Activated T-cell treated with anti-CD3 and anti-CD28 coated beads, Interleukin-2, amount 50 U/mL, for 24 hours (primary cell): ENCODE measurements at places on chromosomes 2 and 18.

GRCh38 chr2:238987352-238987981, 139.6 kb downstream of the TWIST2 start:
- peaks cover 18% of the 10 kb centered on the region for H3K27me3 ChIP-seq
- no peak overlapping the region for H3K27ac ChIP-seq
- no peaks in the 10 kb centered on the region for H3K36me3 ChIP-seq
- no peak for DNase-seq
- H3K4me3 ChIP-seq, result no peak overlapping the region

GRCh38 chr18:24959051-24959476, 392.9 kb downstream of the ZNF521 start:
- no peak overlapping the region for H3K27ac ChIP-seq
- no peak for DNase-seq
- H3K4me1 ChIP-seq, result no peaks in the 10 kb centered on the region
- no peaks in the 10 kb centered on the region for H3K36me3 ChIP-seq
- H3K4me3 ChIP-seq, result no peak overlapping the region

DNA sequence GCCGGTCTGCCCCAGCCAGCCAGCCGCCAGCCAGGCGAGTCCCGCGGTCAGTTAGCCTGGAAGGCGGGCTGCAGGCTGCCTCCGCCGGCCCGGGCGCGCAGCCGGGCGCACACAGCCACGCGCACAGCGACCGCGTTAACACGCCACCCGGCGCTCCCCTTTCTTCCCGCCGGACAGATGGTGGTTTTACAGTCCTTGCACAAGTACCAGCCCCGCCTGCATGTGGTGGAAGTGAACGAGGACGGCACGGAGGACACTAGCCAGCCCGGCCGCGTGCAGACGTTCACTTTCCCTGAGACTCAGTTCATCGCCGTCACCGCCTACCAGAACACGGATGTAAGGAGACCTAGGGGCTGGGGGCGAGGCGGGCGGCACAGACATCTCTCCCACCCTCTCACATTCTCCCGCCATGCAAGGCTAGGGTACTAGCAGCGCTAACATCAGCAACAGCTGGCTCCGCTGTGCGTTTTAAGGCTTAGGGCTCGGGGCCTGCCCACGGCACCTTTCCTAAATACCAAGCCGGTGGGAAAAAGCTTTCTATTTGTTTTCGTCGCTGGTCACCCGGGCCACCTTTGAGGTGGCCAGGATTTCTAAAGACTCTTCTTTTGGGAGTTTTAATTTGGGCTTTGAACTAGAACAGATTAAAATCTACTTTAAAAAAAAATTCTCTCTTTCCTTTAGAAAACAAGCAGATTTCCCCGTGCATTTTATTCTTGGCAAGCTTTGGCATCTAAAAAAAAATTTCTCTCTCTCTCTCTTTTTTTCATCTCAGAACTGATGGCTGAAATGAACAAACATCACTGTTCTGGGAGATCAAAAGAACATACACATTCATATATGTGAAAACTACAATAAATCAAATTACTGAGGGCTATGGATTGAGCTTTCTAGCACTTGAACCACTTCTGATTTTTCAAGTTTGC, 2.9 kb downstream of the TBR1 start:
- H3K27ac ChIP-seq, result peak overlapping the region; percentile 58
- peaks cover 95% of the 10 kb centered on the region for H3K27me3 ChIP-seq
- H3K36me3 ChIP-seq, result no peaks in the 10 kb centered on the region
- peak overlapping the region; percentile 62 for H3K4me3 ChIP-seq
- DNase-seq, result peak; percentile 39

GRCh38 chr2:134897932-134898331, 20.7 kb upstream of the CCNT2 start:
- no peak overlapping the region for H3K4me3 ChIP-seq
- no peaks in the 10 kb centered on the region for H3K4me1 ChIP-seq
- no peak for DNase-seq
- peaks cover 5% of the 10 kb centered on the region for H3K27me3 ChIP-seq
- no peaks in the 10 kb centered on the region for H3K36me3 ChIP-seq

GRCh38 chr18:37582261-37582660, 16.7 kb upstream of the CELF4 start:
- peaks cover 14% of the 10 kb centered on the region for H3K27me3 ChIP-seq
- H3K4me3 ChIP-seq, result no peak overlapping the region
- H3K27ac ChIP-seq, result no peak overlapping the region
- no peak for DNase-seq

DNA sequence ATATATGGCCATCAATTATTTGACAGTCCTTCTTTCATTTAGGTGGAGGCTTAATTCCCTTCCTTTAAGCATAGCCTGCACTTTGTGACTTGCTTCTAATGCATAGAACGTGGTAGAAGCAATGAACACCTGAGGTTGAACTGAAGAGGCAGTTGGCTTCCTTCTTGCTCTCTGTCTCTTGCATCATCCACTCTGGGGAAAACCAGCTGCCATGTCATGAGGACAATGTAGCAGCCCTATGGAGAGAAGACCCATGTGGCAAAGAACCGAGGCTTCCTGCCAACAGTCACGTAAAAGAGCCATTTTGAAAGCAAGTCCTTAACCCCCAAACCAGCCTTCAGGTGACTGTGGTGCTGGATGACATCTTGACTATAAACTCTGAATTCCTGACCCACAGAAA, 46.8 kb downstream of the ATOH8 start:
- no peak for DNase-seq
- peaks cover 14% of the 10 kb centered on the region for H3K4me1 ChIP-seq
- H3K27ac ChIP-seq, result no peak overlapping the region
- no peaks in the 10 kb centered on the region for H3K36me3 ChIP-seq

DNA sequence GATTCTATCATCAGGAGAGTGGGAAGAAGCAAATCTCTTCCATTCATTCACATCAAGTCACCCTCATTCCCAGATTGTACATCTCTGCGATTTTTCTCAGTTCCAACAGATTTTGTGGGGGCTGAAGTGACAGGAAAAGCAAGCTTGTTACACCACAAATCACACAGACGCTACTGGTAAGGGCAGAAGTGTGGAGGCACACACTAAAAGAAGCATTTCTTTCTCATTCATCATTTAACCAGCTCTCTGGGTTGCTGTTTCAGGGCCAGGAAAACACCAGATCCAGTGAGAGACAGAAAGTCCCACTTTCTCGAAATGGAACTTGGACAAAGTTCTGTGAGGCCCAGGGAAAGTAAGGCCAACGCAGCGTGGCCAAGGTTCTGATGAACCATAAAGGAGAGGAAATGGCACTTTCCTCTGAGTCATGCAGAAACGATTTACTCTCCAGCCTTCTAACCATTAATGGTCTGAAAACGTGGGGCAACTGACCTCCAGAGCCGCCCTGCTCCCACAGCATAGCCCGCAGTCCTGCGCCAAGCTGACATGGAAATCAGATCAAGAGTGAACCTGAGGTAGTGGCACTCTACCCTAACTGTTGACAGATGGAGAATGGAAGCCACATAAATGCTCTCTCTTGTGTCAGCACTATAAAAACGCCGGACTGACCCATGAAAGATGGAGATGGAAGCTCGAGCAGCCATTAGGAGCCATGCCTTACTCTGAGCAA, 191.0 kb downstream of the C1D start:
- DNase-seq, result no peak
- H3K27me3 ChIP-seq, result peaks cover 23% of the 10 kb centered on the region
- H3K27ac ChIP-seq, result no peak overlapping the region

DNA sequence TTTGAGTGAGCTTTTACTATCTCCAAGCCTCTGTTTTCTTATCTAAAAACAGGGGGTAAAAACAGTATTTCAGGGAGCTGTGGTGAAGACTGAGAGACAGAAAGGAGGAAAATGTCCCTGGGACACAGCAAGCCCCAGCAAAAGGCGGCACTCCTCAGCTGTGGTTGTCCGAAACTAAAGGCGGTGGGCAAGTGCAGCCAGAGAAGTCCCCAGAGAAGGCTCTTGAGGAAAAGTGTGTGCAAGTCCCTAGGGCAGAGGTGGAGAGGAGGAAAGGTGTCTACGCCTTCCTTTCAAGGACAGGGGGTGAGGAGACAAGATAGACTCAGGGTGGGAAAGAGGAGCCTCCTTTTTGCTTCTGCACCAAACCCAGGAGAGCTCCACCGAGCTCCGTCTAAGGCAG, 45.5 kb downstream of the CYP27C1 start:
- no peaks in the 10 kb centered on the region for H3K36me3 ChIP-seq
- H3K27ac ChIP-seq, result no peak overlapping the region
- H3K4me1 ChIP-seq, result no peaks in the 10 kb centered on the region
- DNase-seq, result no peak
- no peak overlapping the region for H3K4me3 ChIP-seq

DNA sequence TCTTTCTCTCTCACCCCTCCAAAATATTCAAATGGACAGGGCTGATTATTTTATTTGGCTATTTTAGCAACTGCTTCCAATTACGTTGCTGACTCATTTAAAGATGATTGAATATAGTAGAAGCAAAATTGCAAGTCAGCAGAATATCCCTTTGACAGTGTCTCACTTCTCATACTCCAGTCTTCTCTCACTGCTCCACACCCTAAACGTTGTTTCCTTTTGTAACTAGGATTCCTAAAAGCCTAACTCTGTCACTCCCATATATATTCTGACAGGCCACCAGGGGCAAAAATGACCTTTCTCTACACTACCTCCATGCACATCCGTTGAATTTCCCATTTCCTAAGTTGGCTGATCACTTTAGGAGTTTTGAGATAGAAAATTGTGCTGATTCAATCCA, 351.1 kb downstream of the RND3 start:
- no peaks in the 10 kb centered on the region for H3K36me3 ChIP-seq
- no peaks in the 10 kb centered on the region for H3K27me3 ChIP-seq
- no peaks in the 10 kb centered on the region for H3K4me1 ChIP-seq

DNA sequence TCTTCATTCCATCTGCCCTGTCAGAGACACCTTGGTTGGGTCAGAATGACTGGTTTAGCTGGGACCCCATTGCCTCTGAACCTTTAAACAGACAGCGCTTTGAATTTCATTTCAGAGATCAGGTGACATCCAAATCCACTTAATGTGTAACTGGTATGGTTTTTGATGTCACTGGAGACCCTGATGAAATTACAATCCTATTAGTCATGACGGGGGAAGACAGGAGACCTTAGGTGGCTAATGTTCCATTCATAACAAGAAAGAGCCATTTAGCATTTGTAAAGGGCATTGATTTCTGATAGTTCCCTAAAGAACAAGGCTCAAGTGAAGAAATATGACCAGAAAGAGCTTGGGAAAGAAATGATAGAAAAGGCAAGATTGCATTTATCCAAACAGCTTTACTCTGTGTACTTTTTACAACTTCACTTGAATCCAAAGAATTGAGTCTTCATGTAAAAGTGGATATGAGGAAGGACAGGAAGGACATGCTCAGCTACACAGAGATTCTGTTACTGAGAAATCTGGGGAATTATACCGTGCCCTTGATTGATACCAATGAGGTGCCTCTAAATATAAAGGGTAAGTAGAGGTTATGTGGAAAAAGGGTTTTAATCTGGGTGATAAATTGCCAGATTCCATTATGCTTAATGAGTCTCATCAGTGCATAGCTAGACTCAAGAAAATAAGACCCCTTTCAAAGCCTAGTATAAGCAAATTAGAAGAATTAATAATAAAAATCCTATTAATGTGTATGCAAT, 198.2 kb downstream of the NCKAP5 start:
- H3K4me3 ChIP-seq, result no peak overlapping the region
- no peaks in the 10 kb centered on the region for H3K4me1 ChIP-seq

GRCh38 chr2:213644926-213645325, 360.7 kb downstream of the SPAG16 start:
- no peaks in the 10 kb centered on the region for H3K36me3 ChIP-seq
- no peak overlapping the region for H3K27ac ChIP-seq

- no peaks in the 10 kb centered on the region for H3K36me3 ChIP-seq
- no peak overlapping the region for H3K4me3 ChIP-seq
- peaks cover 24% of the 10 kb centered on the region for H3K4me1 ChIP-seq
- no peak overlapping the region for H3K27ac ChIP-seq
- no peak for DNase-seq
Measured at GRCh38 chr18:58562999-58563667, 65.8 kb downstream of the ALPK2 start.

DNA sequence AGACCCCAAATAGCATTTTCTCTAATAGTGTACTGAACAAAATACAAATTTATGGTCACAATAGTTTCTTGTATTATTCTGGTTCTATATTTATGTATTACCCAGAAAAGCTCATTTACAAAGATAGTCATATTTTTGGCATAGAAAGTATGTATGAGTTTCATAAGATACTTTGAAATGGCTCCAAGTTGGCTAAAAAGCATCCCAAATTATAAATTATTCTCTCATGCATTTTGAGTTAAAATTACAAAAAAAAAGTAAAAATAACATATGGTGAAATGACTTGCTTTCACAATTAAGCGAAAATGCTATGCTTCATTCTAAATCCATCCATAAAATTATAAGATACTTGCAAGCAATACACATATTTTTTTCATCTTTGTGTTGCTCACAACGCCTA, 530.7 kb downstream of the ZNF804A start:
- H3K4me1 ChIP-seq, result no peaks in the 10 kb centered on the region
- no peak overlapping the region for H3K27ac ChIP-seq
- H3K4me3 ChIP-seq, result no peak overlapping the region
- no peaks in the 10 kb centered on the region for H3K36me3 ChIP-seq
- DNase-seq, result no peak
- no peaks in the 10 kb centered on the region for H3K27me3 ChIP-seq

DNA sequence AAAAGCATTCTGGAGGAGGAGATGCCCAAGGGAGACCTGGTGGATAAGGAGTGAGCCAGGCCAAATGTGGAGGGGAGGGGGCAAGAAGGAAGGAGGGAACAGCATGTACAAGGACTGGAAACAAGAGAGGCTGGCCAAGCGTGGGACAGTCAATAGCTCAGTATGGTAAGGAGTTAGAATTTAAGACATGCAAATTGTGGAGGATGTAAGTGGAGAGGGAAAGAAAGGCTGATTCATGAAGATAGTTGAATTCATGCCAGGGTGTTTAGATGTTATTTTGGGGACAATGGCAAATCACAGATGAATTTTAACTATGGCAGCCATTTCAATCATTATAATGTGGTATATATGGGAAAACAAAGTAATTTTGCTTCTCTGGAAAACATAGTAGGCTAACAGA, 462.3 kb downstream of the MEIS1 start:
- no peaks in the 10 kb centered on the region for H3K36me3 ChIP-seq
- H3K27ac ChIP-seq, result no peak overlapping the region
- H3K4me1 ChIP-seq, result no peaks in the 10 kb centered on the region
- DNase-seq, result no peak

GRCh38 chr2:236749346-236749745, 179.7 kb downstream of the ACKR3 start:
- H3K27ac ChIP-seq, result no peak overlapping the region
- no peaks in the 10 kb centered on the region for H3K36me3 ChIP-seq
- no peak for DNase-seq
- peaks cover 22% of the 10 kb centered on the region for H3K27me3 ChIP-seq

DNA sequence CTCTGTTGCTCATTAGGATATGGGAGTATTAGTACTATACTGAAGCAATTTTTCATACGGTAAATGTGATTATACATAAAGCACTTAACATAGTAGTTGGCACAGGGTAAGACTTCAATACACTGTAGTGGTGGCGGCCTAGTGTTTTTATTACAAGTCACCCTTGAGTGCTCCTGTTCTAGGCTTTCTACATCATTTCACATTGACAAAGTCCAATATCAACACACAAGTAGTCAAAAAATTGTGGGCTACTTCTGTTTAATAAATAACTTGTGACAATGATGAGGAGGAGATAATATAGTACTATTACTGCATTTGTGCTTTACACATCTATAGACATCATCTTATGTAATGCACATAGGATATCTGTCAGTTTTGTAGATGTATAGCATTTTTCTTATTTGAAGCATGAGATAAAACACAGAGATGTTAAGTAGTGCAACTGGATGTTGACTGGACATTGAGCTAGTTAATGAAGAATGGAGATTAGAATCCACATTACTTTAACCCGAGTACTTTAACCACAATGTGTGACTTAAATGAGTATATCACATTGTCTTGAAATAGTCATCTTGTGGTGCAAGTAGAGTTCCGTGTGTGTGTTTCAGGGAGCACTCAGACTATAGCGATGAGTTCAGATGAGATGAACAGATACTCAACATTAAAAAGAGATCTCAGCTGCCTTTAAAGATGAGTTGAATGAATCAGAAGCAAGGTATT, 134.8 kb downstream of the ZNF385B start:
- H3K27me3 ChIP-seq, result no peaks in the 10 kb centered on the region
- H3K27ac ChIP-seq, result no peak overlapping the region
- no peak for DNase-seq
